CD4-positive, CD25-positive, alpha-beta regulatory T cell (primary cell): ENCODE measurements at places on chromosomes 7 and 10. TPM values are rescaled to one million over a fixed set of nuclear protein-coding genes. Genes with fewer than 3 reads are reported as not detected.
A peak's percentile ranks its signal among the peaks of the same experiment; 100 is the strongest.

DNA sequence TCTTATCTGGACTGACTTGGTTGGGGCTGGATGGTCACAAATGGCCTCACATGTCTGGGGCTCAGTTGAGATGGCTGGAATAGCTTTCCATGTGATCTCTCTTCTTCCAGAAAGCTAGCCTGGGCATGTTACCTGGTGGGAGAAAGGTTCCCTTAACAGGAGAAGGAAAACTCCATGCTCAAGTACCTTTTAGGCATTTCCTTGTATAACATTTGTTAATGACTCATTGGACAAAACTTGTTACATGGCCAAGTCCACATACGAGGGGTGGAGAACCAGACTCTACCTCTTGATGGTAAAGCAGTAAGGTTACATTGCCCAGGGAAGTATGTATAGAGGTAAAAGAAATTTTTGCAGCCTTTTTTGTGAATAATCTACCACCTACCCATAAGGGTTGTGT, 826.4 kb downstream of the LRMDA start:
- H3K27me3 ChIP-seq, result no peaks in the 10 kb centered on the region
- no peak for DNase-seq

DNA sequence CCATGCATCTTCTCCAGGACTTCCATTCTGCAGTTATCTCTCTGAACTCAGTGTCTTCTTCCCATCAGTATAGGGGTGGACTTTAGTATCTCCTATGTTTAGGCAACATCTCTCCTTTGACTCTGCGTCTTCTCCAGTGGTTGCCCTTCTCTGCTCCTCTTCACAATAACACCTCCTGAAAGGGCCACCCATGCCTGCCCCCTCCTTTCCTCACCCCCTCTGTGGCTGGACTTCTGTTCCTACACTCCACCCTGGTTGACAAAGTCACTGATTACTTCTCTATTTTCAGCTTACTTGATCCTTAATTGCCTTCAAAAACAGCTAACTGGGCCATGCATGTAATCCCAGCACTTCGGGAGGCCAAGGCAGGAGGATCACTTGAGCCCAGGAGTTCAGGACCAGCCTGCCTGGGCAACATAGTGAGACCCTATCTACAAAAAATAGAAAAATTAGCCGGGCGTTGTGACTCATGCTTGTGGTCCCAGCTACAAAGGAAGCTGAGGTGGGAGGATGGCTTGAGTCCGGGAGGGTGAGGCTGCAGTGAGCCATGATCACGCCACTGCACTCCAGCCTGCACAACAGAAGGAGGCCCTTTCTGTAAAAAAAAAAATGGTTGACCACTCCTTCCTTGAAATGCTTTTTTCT, 13.7 kb downstream of the SRGN start:
- no peaks in the 10 kb centered on the region for H3K27me3 ChIP-seq
- H3K27ac ChIP-seq, result no peak overlapping the region
- no peak overlapping the region for H3K4me3 ChIP-seq

The CPA4 gene
- total RNA-seq, result not detected

DNA sequence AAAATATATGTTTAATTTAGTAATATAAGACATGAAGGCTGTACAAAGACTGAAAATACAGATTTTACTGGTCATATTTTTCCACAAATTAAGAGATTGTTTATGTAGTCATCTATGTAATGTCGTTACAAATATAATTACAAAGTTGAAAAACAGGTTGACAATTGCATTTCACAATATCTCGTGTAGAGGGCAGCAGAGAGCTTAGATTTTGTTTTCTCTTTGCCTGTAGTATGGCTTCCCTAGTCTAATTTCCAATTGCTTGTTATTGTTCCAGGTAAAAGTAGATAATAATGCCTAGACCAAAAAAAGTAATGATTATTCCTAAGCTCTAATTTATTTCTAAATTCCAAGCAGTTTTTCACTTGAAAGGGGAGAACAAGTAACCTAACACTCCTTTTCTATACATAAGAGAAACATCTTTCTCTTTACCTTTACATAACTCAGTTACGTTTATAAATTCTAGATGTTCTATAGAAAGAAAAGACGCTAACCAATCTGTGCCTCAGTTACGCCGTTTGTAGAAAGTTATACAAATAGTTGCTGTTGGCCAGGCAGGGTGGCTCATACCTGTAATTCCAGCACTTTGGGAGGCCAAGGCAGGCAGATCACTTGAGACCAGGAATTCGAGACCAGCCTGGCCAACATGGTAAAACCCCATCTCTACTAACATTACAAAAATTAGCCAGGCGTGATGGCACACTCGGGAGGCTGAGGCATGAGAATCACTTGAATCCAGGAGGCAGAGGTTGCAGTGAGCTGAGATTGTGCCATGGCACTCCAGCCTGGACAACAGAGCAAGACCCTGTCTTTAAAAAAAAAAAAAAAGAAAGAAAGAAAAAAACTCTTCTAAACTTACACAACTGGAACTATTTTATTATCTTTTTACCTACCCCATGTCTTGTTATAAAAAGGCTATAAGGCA, 30.0 kb downstream of the NET1 start:
- DNase-seq, result peak; percentile 60
- H3K4me1 ChIP-seq, result peaks cover 15% of the 10 kb centered on the region
- no peak overlapping the region for H3K4me3 ChIP-seq
- peak overlapping the region; percentile 26 for H3K27ac ChIP-seq
- H3K27me3 ChIP-seq, result no peaks in the 10 kb centered on the region

GRCh38 chr7:26136831-26137230, 15.2 kb upstream of the NFE2L3 start:
- DNase-seq, result no peak
- H3K27ac ChIP-seq, result no peak overlapping the region
- H3K4me3 ChIP-seq, result no peak overlapping the region
- no peaks in the 10 kb centered on the region for H3K4me1 ChIP-seq
- H3K36me3 ChIP-seq, result no peaks in the 10 kb centered on the region
- H3K27me3 ChIP-seq, result peaks cover 2% of the 10 kb centered on the region

DNA sequence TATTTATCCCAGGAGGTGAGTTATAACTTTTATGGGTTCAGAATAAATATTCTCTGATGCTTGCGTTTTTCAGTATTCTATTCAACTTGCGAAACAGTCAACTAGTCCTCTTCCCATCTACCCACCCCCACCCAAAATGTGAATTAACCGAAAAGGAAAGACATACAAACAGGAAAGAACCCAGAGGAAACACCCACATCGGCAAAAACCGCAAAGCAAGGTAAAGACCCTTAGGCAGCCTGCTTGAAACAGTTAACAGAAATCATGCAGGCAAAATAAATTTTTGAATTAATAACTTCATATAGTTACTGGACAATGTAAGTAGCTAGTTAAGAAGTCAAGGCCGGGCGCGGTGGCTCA, 5.4 kb downstream of the ZC3HAV1 start:
- H3K27me3 ChIP-seq, result no peaks in the 10 kb centered on the region
- H3K36me3 ChIP-seq, result peaks cover 6% of the 10 kb centered on the region
- H3K27ac ChIP-seq, result peak overlapping the region; percentile 98
- peak; percentile 81 for DNase-seq
- peaks cover 46% of the 10 kb centered on the region for H3K4me1 ChIP-seq
- peak overlapping the region; percentile 98 for H3K4me3 ChIP-seq

GRCh38 chr7:134593530-134594392, 44.9 kb downstream of the AKR1B15 start:
- no peak overlapping the region for H3K27ac ChIP-seq
- H3K27me3 ChIP-seq, result no peaks in the 10 kb centered on the region
- no peaks in the 10 kb centered on the region for H3K4me1 ChIP-seq
- no peak overlapping the region for H3K4me3 ChIP-seq
- DNase-seq, result no peak

DNA sequence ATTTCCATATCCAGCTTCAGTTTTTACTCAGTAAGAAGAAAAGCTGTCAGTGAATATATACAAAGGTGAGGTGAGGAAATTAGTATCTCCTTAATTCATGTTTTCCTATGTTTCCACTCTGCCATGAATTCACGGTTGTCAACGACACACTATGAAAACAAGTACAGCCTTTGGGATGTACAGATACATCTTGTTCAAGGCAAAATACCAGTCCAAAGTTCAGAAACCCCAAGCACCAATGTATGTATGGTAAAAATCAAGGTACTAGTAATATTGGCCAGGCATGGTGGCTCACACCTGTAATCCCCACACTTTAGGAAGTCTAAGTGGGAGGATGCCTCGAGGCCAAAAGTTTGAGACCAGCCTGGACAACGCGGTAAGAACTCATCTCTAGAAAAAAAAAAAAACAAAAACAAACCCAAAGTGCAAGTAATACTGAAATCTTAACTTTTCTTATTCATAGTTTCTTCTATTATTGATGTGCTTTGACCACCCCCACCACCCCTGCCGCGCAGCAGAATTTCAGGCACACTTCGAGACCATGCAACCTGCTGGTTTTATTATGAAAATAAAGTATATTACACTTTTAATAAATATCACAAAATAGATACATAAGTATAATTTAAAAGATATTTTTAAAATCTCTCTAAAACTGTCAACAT, 3.5 kb downstream of the ESYT2 start:
- no peaks in the 10 kb centered on the region for H3K27me3 ChIP-seq
- peak overlapping the region; percentile 76 for H3K27ac ChIP-seq
- H3K36me3 ChIP-seq, result no peaks in the 10 kb centered on the region
- peak overlapping the region; percentile 72 for H3K4me3 ChIP-seq
- no peak for DNase-seq

- H3K4me1 ChIP-seq, result no peaks in the 10 kb centered on the region
- H3K27ac ChIP-seq, result no peak overlapping the region
- no peaks in the 10 kb centered on the region for H3K27me3 ChIP-seq
- DNase-seq, result no peak
- H3K36me3 ChIP-seq, result no peaks in the 10 kb centered on the region
Measured at GRCh38 chr10:120572307-120572706, 115.3 kb downstream of the PLPP4 start.

DNA sequence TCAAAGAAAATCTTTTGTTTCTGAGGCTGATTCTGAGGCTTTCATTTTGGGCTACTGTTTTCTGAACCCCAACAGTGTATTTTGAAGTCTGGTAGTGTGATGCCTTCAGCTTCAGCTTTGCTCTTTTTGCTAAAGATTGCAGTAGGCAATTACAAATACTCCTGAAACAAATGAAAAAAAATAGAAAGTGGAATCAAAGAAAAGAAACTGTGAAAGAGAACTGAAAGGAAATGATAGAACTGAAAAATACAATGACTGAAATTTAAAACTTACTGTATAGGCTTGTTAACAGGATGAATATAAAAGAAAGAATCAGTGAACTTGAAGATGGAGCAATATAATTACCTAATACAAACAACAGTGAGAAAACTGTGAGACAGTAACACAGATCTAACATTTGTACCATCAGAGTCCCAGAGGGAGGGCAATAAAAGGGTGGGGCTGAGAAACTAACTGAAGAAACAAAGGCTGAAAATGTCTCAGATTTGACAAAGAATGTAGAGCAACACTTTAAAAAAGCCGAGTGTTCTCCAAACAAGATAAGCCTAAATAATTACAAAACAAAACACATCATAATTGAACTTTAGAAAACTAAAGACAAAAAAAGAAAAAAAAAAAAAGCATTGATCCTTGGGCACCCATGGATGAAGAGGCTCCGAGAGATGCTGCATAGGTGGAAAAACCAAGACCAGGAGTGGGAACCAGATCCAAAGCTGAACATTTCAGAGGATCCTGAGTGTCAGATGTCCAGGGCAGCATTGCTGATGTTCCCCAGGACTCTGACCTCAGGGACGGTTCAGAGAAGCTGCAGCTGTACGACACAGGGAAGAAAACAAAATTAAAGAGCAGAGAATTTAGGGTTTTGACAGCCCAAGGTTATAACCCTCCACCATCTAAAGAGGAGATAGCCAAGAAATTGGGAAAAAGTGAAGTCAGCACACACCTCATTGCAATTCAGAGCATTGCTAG, 223.2 kb upstream of the IGFBP3 start:
- no peaks in the 10 kb centered on the region for H3K36me3 ChIP-seq
- no peak overlapping the region for H3K4me3 ChIP-seq
- no peak for DNase-seq

GRCh38 chr7:1080921-1081255, 7.0 kb upstream of the GPER1 start:
- H3K36me3 ChIP-seq, result no peaks in the 10 kb centered on the region
- H3K27ac ChIP-seq, result no peak overlapping the region
- no peak overlapping the region for H3K4me3 ChIP-seq
- H3K27me3 ChIP-seq, result no peaks in the 10 kb centered on the region
- no peaks in the 10 kb centered on the region for H3K4me1 ChIP-seq

DNA sequence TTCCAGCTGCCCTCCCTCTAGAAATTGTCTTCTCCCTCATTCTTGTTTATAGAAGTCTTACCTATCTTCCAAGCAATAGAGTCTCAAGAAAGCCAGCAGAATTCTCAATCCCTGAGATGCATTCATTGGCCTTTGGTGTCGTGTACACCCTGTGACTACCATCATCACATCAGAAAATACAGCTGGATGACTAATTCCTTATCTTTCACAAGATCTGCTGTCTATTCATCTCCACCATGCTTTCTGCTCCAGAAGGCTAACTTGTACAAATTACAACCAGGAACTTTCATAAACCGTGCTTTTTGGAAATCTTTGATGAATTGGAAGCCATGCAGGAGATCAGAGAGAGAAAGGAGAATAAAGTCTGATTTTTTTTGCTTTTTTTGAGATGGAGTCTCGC, 1062.9 kb upstream of the GHITM start:
- DNase-seq, result no peak
- H3K4me3 ChIP-seq, result no peak overlapping the region
- no peaks in the 10 kb centered on the region for H3K36me3 ChIP-seq
- H3K4me1 ChIP-seq, result no peaks in the 10 kb centered on the region

The CACNB2 gene
- total RNA-seq, result 0.39 TPM

GRCh38 chr7:120794106-120794729, 63.7 kb downstream of the TSPAN12 start:
- no peaks in the 10 kb centered on the region for H3K36me3 ChIP-seq
- no peak overlapping the region for H3K4me3 ChIP-seq
- H3K27ac ChIP-seq, result no peak overlapping the region
- no peaks in the 10 kb centered on the region for H3K27me3 ChIP-seq

DNA sequence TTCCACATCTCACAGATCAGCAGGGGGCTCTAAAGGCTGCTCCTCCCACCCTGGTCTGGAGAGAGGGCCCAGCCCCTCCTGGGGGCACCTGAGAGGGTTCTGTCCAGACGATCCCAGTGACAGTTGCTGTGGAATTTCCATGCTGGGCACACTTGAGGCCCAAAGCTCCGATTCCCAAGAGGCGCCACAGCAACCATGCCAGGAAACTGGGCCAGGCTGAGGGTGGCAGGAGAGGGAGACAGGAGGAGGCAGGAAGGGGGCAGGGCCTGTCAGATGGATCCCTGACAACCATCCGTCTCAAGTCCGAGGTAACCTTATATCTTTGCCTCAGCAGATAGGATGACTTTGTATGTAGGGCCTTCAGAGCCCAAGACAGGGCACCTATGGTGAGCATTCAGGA, 4.3 kb upstream of the NOS3 start:
- H3K36me3 ChIP-seq, result no peaks in the 10 kb centered on the region
- no peak overlapping the region for H3K4me3 ChIP-seq
- H3K4me1 ChIP-seq, result peaks cover 23% of the 10 kb centered on the region
- no peak overlapping the region for H3K27ac ChIP-seq
- no peak for DNase-seq
- H3K27me3 ChIP-seq, result peaks cover 5% of the 10 kb centered on the region

The ASB10 gene
- not detected for total RNA-seq

- no peak overlapping the region for H3K27ac ChIP-seq
- no peaks in the 10 kb centered on the region for H3K36me3 ChIP-seq
- no peaks in the 10 kb centered on the region for H3K4me1 ChIP-seq
- no peak overlapping the region for H3K4me3 ChIP-seq
- DNase-seq, result no peak
- H3K27me3 ChIP-seq, result no peaks in the 10 kb centered on the region
Measured at GRCh38 chr7:30706908-30707307, 24.7 kb upstream of the CRHR2 start.

- no peaks in the 10 kb centered on the region for H3K36me3 ChIP-seq
- DNase-seq, result no peak
- H3K4me3 ChIP-seq, result no peak overlapping the region
- no peak overlapping the region for H3K27ac ChIP-seq
- no peaks in the 10 kb centered on the region for H3K27me3 ChIP-seq
Measured at GRCh38 chr10:103806395-103807187, 48.8 kb downstream of the SH3PXD2A start.
